ENCODE measurements at places on chromosomes 1 and 21. TPM values are rescaled to one million over a fixed set of nuclear protein-coding genes. Genes with fewer than 3 reads are reported as not detected.

TAS1R3 gene
- 0.30 TPM for total RNA-seq

SERPINC1 gene
- total RNA-seq: 2,515 TPM

ADCY10 gene
- 5.5 TPM for total RNA-seq

PLPPR4 gene
- total RNA-seq: 0.10 TPM

RHOC gene
- total RNA-seq: 55.3 TPM

TNFRSF8 gene
- 0.18 TPM for total RNA-seq

BARHL2 gene
- total RNA-seq: not detected

LEFTY1 gene
- total RNA-seq: 1.3 TPM

MYOM3 gene
- 0.08 TPM for total RNA-seq

TINAGL1 gene
- total RNA-seq: 12.0 TPM

HSD11B1 gene
- 479 TPM for total RNA-seq

KIF17 gene
- 1.5 TPM for total RNA-seq

GPR161 gene
- 0.38 TPM for total RNA-seq

CACNA1S gene
- not detected for total RNA-seq

PIGR gene
- total RNA-seq: 23.3 TPM

PLA2G2C gene
- not detected for total RNA-seq

RGS8 gene
- not detected for total RNA-seq

CD1E gene
- not detected for total RNA-seq

Data from left lobe of liver (tissue), 2 donors.